HFF-Myc (cell line): ENCODE measurements at places on chromosomes 16 and 17.

DNA sequence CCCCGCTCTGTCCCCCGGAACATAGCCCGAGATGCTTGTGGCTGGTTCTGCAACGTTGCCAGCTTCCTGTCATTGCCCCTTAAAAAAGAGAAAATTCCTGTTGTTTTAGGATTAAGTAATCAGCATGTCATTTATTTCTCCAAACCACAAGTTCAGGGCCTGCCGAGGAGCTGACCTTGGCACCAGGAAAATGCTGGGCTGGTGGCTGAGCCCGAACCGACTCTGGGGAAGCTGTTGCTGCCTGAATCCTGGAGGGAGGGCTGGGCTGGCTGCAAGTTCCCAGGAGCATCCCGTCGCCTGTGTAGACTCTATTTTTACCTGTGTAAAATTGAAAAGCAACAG, 130.9 kb upstream of the FOXF1 start:
- no peak for DNase-seq

GRCh38 chr17:68437979-68438822, 19.1 kb downstream of the WIPI1 start:
- DNase-seq, result no peak

- no peak for DNase-seq
Measured at GRCh38 chr16:12025472-12025871, 48.9 kb downstream of the SNX29 start.

DNA sequence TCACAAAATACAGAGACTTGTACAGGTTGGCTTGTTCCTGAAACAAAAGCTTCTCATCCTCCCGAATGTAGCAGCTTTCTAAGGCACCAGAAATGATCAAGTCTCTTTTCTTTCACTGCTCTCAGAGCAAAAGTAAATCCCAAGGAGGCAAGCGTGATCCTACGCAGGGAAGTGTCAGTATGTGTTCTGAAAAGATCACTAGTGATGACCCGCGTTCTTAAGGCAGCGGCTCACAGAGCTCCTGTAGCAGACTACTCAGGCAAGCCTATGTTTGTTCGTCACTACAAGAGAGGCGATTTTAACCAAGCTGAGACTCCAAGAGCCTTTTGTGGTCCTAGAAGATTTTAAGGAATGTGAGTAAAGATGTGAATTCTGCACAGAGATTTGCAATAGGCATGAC, 34.5 kb downstream of the WIPI1 start:
- no peak for DNase-seq

- DNase-seq, result no peak
Measured at GRCh38 chr16:680967-681745, 946 bp downstream of the STUB1 start.

DNA sequence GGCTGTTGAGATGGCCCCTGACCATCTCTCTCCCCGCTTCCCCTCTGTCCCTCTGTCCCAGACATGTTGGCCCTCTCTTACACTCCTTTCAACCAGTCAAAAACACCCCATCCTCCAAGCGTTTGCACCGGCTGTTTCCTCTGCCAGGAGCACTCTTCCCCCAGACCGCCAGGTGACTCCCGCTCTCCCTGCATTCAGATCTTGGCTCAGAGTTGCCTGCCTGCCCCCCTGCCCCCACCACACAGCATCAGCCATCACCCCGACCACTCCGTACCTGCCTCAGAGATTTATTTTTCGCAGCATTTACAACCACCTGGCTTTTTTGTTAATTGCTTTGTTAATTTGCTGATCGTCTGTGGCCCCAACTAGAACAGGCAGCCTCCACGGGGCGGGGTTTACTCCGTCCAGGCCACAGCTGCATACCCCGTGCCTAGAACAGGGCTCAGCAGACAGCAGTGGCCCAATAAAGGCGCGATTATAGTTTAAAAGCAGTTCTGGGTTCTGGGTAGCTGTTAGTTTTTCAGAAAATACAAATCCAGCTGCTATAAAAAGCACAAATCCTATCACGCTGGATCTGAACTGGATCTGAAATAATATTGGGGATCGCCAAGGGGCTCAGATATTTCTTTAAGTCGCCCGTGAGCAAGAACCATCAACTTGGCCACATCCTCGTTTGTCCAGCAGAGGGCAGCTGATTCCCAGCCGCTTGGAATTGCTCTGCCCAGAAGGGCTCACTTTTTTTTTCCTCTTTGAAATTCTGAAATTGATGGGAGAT, 173.6 kb downstream of the IRF8 start:
- DNase-seq, result peak; percentile 33
